ENCODE measurements at places on chromosomes 11 and 22.

DNA sequence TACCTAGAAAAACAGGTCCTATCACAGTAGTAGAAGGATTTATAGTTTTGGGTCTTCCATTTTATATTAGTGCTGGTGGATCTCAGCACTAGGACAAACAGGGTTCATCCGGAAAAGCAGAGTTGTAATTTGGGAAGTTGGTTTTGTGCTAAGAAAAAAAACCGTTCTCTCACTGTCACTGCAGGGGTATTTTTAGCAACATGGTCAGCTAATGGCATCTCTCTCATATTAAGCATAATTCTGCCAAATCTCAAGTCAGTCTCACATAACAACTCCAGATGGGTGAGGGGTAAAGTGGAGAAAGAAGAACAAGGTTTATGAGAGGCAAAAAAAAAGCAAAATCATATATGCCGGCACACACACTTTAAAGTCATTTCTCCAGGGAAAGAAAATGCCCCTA, 51.6 kb upstream of the GDPD4 start:
- no peak for DNase-seq

DNA sequence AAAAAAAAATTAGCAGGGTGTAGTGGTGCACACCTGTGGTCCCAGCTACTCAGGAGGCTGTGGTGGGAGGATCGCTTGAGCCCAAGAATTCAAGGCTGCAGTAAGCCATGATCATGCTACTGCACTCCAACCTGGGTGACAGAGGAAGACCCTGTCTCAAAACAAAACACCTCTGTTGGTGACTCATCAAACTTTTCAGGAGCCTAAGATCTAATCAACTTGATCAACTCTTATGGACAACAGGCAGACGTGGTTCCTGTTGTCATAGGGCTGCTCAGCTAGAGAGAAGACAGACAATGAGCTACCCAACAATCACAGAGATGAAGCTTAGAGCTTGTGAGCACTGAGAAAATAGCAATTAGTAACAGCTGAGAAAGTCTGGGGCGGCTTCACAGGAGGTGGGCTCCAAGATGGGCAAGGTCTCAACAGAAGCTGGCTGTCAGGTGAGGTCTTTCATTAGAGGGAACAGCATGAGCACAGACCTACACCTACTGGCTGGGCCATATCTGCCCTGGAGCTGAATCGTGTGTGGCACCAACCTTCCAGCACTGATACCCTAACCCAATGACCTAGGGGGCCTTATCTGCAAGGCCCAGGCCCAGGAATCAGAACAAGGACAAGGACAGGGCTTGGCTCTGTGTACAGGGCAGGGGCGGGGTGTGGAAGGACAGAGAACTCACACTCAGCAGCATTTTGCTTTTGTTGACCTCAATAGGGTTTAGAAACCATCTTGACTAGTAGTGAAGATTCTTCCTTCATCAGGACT, 7.2 kb upstream of the UCP3 start:
- no peak for DNase-seq

- DNase-seq: peak; percentile 57
Observed at GRCh38 chr11:28009388-28009787, 98.6 kb downstream of the KIF18A start.

DNA sequence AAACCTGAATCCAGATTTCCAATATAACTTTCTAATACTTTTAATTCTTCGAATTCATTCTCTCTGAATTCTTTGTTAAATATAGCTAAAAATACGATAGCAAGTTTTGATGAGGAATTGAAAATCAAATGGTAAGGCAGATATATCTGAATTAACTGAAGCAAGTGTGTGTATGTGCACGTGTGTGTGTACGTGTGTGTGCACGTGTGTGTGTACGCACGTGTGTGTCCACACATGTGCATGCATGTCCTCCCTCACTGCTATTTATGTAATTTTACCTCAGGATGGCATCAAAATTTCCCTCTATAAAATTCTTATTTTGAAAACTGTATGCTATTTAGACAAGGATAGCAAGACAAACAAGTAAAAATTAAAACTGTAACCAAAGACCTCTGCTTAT, 961.3 kb upstream of the CNTN5 start:
- no peak for DNase-seq

- DNase-seq: no peak
Observed at GRCh38 chr22:33867118-33867866, 53.0 kb downstream of the LARGE1 start.

DNA sequence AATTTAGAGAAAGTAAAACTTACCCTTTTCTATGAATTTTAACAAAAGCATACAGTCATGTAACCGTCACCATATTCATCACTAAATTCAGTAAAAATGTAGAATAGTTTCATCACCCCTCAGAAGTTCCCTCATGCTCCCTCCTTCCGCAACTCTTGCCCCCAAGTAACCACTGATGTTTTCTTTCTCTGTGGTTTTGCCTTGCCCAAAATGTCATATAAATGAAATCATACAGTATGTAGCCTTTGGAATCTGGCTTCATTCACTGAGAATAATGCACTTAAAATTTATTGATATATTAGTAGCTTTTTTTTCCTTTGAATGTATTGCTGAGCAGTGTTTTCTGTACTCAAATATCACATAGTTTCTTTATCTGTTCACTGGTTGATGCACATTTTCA, 60.1 kb downstream of the DCUN1D5 start:
- peak; percentile 82 for DNase-seq

- no peak for DNase-seq
Observed at GRCh38 chr11:12137938-12138731, 27.7 kb downstream of the MICAL2 start.

DNA sequence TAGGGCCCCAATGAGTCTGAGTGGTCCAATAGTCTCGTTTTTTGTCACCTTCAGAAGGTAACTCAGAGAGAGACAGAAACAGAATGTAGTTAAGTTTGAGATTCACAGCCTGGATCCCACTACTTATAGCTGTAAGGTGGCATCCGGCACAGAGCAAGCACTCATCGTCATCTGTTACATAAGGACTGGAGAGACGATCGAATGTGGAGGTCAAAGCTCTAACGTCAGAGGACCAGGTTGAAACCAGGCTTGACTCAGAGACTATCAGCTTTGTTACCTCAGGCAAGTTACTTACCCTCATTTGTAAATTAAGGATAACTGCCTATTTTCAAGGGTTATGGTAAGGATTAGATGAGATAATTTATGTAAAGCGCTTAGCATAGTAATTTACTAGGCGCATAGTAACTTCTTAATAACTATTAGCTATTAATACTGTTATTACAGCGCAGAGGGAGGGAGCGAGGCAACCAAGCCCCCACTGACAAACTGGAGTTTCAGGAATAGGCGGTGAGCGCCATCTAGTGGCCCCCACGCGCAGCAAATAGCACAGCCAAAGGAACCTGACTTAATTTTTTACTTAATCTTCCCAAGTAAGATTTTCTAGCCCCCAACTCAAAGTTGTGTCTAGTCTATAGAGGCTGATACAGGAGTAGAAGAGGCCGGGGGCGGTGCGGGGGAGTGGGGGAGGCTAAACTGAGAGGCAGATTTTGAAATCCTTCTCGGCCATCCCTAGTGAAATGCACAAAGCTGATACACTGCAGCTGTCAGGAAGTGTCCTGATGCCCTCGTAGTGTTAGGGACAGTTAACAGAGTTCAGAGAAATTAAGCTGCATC, 29.0 kb upstream of the API5 start:
- no peak for DNase-seq

GRCh38 chr11:104095791-104096190, 59.4 kb downstream of the DDI1 start:
- DNase-seq: peak; percentile 55

DNA sequence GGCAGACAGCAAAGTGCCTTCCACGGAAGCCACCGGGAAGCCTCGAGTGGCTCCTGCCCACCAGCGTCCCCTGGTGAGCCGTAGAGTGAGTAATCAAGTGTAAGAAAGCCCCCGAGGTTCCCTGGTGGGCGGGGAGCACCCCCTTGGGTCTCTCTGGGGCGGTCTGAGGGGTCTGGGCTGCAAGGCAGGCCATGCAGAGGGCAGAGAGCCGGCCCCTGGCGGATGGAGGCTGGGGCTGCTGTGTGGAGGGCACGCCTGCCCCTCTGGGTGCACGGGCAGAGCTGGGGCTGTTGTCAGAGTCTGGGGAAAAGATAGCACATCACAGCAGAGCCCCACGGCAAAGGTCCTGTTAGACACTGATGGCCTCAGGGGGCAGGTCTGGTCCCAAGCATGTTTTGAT, 25.7 kb upstream of the MYRF start:
- no peak for DNase-seq

DNA sequence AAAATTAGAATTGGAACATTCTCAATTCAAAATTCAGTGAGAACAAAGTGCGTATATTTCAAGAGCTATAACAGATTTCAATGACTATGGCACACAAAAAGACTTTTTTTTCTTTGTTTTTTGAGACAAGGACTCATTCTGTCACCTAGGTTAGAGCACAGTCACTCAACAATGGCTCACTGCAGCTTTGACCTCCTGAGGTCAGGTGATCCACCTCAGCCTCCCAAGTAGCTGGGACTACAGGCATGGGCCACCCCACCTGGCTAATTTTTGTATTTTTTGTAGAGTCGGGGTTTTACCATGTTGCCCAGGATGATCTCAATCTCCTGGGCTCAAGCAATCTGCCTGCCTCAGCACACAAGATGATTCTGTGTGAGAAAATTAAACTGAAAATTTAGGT, 51.5 kb downstream of the PIK3C2A start:
- no peak for DNase-seq

DNA sequence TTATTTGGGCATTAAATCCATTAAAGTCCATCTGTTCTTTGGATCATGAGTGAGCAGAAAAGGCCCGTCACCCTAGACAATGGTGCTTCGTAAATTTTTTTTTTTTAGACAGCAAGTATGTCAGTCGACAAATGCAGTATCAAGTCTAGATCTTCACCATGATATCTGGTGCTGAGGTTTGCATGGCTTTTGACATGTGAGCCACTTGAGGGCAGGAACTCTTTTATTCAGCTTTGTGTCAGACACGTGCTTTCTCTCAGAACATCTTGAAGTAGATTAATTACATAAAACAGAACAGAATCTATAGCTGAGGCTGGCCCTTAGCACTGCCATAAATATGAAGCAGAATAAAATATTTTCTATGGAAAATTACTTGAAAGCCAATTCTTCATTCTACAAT, 62.9 kb upstream of the CARD18 start:
- DNase-seq: no peak

GRCh38 chr11:127919206-127920000, 668.0 kb downstream of the ETS1 start:
- DNase-seq: peak; percentile 61

DNA sequence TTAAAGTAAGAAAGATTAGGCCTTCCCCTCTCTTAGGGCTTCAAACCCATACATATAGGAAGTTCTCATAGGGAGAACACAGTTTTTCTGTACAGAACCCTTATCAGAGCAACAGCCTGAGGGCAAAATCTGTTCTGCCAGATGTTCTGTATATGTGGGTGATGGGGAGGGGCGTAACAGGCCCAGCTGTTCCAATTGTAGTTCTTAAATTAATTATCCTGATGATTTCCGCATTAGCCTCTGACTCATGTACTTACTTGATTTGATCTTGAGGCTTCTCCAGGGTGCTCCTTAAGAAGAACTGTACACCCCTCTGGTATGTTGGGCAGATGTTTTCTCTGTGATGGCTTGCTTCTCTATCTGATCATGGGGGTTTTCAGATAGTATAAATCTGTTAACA, 123.1 kb upstream of the C11orf87 start:
- DNase-seq: peak; percentile 44

DNA sequence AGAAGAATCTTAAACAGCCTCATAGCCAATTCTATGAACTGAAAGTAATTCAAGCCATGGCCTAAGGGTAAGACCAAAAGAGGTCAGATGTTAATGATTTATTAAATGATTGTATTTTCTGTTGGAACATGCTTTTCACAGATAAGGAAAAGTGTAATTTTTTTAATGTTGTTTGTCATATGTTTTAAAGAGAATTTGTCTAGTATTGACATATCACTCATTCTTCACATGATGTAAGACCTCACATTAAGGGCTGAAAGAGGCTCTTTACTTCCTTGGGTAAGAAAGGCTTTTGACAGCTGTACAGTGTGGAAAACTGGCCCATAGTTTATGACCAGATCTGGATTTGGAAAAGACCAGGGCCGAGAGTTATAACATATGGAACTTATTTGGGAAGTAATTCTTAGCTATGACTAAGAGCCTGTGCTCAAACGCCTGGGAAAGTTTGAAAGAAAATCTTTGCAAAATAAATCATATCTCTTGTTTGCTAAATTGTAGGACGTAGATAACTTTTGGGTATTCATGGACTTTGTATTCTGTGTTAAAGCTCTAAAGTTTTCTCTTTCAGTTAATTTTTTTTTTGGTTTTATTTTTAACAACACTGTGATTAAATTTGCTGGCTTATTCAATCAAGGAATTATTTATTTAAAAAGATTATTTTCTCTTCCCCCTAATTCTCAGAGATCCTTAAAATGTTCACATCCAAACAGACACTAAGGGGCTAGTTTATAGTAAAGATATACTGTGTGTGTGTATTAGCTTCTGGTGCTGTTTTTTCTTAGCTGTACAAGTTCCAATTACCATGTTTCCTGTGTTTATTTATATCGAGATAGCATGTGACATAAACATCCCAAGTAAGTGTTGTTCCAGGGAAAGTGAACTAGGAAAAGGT, 162.2 kb downstream of the ARHGAP42 start:
- peak; percentile 95 for DNase-seq

GRCh38 chr11:120931057-120931779, 92.7 kb upstream of the TBCEL start:
- no peak for DNase-seq

DNA sequence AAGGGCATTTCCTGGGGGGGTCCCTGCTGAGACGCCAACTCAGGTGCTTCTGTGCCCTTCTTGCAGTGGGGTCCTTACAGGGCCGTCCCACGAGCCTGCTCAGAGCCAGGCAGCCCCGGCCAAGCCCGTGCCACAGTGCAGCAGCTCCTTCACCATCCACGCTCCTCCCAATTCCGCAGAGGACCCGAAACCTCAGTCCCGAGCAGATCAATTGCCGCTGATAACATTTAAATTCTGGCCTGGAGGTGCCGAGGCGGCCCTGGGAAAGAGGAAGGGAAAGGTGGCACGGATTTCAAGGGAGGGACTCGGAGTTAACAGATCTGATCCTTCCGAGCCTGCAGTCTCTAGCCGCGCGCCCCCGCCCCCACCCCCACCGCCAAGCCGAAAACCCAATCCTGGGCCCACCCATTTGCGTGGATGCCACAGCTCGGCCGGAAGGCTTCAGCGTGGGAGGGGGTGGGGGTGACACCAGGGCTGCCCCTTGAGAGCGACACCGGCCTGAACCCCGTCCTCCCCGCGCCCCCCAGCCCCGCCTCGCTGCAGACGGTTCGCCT, 32.3 kb upstream of the JAM3 start:
- no peak for DNase-seq

- DNase-seq: no peak
Observed at GRCh38 chr22:49320714-49321476, 506.8 kb downstream of the BRD1 start.
